ENCODE measurements at places on chromosomes 12 and 14.
A peak's percentile ranks its signal among the peaks of the same experiment; 100 is the strongest.

DNA sequence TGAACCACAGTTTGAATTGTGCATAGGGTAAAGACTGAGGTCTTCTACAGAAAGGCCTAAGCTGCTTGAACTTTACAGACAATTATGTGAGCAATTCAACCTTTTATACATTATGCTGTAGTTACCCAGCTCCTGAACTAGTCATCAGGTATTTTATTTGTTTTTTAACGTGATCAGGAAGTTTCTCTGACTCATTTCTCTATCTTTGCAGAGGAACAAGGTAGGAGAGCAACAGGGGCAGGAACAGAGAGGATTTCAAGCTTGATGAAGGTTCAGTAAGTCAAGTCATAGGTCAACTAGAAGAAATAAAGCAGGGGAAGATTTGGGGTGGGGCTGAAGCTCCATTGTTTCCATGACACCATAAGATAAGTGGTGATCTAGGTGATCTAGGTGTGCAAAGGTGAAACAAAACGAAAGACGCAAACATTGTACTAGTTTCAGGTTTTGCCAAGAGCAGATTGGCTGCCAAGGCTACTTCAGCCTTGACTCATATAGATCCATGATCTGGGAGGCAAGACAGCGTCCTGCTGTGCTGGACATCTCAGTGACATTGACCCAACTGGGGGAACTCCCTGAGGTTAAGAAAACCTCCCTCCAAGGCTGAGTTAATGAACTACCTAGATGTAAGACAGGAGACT lies 198.1 kb downstream of the DAD1 start:
- DNase-seq, result no peak

DNA sequence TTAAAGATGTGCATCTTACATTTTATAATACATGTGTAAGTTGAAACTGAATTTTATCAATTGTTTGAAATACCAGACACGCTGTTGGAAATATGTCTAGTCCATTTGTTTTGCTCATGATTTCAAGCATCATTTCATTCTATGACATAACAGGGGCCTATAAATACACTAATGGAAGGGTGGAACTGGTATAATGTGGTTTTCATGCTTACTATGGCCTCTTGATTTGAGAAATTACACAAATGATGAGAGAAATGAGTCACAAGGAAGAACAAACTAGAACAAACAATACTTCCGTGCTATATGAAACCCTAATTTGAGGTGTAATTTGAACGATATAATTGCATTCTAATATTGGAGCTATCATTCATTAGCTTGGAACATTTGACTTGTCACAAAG lies 663.4 kb downstream of the SLC16A7 start:
- no peak for DNase-seq

- no peak for DNase-seq
Measured at GRCh38 chr14:102063109-102063807, 23.6 kb downstream of the HSP90AA1 start.

DNA sequence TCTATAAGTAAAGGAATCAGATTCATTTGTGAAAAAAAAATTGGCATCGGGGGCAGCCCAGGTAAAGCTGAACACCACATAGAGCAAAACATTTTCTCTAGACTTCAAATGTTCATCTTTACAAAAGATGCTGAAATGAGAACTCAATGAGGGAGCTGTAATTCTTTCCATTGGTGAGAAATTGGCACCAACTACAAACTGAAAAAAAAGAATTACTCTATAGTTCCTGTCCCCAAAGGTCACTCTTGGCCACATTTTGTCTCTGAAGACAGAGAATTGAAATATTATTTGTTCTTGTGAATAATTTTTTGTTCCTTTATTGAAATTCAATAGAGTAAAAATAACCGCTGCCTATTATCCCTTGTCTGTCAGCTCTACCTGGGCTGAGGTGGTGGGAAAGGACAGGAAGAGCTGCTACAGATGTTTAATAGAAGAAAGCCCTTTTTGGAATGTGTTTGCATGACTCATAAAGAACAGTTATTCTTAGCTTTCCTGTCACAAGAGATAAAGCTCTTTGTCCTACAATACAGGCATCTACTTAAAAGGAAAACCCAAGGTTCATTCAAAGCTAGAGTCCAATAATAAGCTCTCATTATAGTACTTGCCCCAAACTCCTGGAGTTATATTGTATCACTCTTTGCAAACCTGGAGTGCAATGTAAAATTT lies 380.1 kb upstream of the KITLG start:
- DNase-seq, result no peak

GRCh38 chr14:61719344-61720293 lies 24.3 kb downstream of the HIF1A start:
- no peak for DNase-seq

DNA sequence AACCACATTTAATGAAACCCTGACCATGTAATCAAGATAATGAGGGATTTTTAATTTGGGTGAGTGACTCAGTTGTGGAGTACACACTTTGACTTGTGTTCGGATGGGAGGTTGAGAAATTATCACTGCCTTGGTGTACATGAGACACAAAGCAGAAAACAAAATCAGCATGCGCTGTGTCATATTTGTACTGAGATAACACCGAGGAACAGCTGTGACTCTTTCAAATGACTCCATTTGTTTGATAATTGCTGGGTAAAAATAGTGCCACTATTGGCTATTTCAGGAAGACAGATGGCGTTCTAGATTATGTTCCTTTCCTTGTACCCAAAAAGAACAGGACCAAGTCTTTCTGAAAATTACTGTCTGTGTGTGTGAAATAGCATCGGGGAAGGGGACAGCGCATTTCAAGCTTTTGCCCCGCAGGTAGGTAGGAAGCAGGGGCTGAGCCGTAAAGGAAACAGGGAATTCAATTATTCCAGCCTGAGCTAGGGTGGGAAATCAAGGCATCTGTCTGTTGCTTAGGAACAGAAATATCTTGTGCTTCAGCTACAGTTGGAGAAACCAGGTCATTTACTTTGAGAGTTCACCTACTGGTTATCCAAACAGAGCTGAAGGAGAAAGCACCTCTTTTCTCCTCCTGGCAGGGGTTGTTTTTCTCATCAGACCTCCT lies 114.3 kb downstream of the SNAPC1 start:
- peak; percentile 20 for DNase-seq

GRCh38 chr14:74698465-74698864 lies 14.4 kb downstream of the AREL1 start:
- DNase-seq, result no peak

DNA sequence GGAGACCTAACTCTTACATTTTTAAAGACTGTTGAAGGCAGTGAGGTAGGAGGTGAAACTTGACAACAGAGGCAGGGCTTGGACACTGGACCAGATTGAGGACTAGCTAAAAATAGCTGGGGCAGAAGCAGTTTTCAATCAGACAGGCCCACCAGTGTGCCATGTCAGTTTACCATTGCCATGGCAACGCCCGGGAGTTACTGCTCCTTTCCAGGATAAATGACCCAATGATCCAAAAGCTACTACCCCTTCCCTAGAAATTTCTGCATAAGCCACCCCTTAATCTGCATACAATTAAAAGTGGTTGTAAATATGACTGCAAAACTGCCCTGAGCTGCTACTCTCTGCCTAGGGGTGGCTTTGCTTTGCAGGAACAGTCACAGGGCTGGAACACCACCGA lies 53.2 kb upstream of the PKP2 start:
- no peak for DNase-seq

DNA sequence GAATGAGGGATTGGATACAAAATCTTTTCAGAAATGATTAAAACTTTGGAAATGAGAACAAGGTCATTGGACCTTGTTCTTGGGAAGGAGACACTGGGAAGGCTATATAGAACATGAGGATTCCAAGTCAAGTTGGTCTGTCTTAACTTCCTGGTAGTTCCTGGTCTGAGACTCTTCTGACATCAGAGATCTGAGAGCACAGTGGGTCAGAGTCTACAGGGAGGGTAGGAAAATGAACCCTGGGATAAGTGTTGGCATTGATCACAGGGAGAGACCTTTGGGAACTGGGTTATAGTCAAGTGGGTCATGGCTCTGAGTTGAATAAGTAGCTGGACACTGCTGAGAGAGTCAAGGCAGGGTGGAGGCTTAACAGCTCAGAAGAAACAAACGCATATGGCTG lies 17.3 kb upstream of the KCNA1 start:
- DNase-seq, result no peak

Data from NCI-H2081 treated with DMSO at 0.1 percent for 48 hours (cell line).